ENCODE measurements at places on chromosomes 3 and 15. TPM values are rescaled to one million over a fixed set of nuclear protein-coding genes. Genes with fewer than 3 reads are reported as not detected.

Gene SOX14
- total RNA-seq, result not detected

Gene ADGRG7
- total RNA-seq, result not detected

Gene DUOXA2
- total RNA-seq, result 6.3 TPM

Gene CAND2
- total RNA-seq, result 0.91 TPM

DNA sequence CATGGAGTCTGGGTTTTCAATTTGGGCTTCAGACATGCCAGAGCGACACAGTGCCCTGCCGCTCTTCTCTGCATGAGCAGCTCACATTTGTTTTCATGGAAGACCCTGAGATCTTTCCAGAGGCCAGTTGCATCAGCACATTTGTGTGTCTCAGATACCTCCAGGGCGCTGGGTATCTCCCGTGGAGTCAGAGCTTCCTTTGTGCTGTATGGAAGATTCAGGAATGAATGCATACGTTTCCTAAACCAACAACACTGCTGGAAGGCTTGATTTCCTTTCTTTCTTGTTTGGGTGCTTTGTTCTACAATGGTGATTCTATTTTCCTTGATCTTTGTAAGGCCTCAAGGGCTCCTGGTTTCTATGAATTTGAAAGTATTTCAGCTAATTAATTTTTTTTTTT, 106.5 kb downstream of the CACNA2D3 start:
- DNase-seq, result no peak

- no peak for DNase-seq
These were observed 20.4 kb downstream of the IGF1R start for GRCh38 chr15:98668566-98669308.

DNA sequence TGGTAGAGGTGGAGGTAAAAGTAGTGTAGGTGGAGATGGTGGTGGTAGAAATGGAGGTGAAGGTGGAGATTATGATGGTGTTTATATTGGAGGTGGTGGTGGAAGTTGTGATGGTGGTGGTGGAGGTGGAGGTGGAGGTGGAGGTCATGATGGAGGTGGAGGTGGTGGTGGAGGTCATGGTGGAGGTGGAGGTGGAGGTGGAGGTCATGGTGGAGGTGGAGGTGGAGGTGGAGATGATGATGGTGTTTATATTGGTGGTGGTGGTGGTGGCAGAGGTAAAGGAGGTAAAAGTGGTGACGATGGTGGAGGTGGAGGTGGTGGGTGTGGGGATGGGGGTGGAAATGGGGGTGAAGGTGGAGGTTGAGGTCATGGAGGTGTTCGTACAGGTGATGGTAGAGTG, 107.8 kb downstream of the ASB7 start:
- no peak for DNase-seq

DNA sequence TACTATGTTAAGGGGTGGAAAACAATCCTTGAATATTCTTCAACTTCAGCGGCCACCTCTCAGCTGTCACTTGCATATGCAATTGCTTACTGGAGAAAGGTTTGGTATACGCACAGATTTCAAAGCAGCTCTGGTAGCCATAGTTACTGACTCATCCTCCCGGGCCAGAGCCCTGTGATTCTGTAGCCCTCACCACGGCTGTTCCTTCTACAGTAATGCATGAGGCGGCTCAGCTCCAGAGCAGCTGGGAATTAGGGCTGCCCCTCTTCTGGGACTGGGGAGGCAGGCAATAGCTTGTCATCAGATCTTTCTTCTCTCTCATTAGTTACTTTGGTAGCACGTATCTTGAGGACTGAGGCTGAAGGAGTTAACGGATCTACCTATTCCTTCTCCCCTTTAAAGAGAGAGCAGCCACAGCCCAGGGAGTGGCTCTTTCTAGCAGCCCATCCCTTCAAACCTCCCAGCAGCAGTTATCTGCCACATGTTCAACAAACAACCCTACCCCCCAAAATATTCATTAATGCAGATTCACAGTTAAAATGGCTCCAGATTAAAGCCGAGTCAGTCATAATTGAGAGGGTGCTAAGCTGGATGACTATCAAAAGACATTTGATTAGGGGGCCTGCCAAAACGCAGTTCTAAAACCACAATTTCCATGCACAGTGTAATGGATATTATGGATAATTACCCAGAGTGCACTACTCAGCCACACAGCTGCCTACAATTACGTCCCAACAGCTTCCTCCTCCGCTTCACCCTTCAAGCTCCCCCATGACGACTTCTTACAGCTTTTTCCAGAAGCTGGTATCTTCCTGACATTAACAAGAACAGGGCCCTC, 54.7 kb downstream of the ETV5 start:
- DNase-seq, result no peak

DNA sequence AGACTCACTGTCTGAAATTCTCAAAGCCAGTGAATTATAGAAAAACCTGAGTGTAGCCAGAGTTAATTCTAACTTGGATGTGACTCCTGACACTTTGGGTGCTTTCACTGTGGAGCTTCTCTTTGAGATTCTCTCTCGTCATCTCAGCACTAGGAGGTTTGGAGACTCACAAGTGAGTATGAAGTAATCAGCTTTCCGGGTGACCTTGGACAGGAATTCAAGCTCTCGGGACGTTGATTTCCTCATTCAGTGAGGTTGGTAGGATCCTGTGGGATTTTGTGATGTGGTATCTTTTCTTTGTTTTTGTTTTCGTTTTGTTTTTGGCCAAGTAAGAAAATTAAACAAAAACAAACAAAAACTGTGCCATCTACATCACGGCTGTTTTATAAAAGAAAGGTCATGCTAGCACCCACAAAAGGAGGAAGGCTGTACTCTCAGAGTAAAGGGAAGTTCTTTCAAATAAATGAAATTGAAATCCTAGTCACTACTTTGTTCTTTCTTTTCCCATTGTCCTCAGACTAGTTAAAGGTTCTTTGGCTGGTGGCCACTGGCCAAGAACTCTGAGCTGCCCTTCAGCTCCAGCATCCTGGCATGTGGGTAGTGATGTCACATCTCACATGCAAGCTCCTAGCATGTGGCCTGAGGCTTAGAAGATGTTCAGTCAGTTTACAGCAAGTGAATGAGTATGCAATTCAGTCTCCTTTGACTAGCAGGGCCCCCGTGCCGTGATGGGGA, 263.3 kb upstream of the TPM1 start:
- no peak for DNase-seq

DNA sequence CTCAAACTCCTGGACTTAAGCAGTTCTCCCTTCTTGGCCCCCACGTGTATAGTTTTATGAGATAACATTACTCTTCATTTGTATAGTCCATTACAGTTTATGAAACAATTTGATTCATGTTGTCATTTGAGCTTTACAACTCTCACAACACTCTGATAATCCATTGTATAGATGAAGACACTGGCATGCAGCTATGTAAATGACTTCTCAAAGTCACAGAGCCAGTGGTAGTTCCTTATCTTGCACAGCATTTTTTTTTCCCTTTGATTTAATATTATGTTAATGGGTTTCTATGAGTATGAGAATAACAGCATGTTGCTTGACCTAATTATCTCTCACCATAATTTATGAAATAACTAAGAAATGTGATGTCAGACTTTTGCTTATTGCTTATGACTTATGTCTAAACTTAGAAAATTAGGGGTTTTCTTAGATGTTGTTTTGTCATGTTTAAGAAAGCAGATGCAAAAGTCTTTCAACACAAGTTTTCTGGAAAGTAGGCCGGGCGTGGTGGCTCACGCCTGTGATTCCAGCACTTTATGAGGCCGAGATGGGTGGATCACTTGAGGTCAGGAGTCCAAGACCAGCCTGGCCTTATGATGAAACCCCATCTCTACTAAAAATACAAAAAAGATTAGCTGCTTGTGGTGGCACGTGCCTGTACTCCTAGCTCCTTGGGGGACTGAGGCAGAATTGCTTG, 13.3 kb downstream of the VPS8 start:
- DNase-seq, result no peak

GRCh38 chr3:144677103-144677502, 705.5 kb downstream of the DIPK2A start:
- no peak for DNase-seq

DNA sequence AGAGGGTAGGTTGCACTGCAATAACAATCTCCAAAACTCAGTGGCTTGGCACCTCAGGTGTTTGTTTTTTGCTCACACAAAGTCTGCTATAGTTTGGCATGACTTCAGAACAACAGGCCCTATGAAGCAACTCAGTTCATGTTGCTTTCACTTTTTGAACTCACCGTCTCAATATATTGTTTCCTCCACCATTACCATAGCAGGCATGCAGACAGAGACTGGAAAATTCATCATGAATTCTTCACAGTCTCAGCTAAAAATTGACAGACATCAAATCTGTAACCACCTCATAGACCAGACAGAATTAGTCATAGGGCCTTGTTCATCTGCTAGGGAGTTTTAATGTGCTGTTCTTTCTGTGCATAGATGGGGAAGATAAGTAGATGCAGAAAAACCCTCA, 161.4 kb upstream of the POU1F1 start:
- DNase-seq, result no peak

GRCh38 chr3:186137051-186137685, 28.3 kb upstream of the ETV5 start:
- no peak for DNase-seq

DNA sequence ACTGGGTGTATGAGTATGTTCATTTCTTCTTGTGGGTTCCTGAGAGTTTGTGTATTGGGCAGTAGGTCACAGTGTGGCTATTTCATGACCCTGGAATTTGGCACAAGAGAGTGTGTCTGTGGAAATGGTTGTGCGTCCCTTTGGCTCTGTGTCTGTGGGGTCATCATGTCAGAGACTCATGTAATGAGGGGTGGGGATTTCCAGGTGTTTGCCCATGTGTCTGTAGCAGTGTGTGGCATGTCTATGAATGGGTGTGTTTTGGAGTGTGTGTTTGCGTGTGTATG, 1.3 kb upstream of the GATA2 start:
- DNase-seq, result no peak

- DNase-seq, result no peak
These were observed 9.6 kb upstream of the PSMD2 start for GRCh38 chr3:184289426-184289938.

GRCh38 chr3:140767566-140767965, 89.7 kb downstream of the TRIM42 start:
- DNase-seq, result no peak
